Transverse colon (tissue), 4 donors: ENCODE measurements at places on chromosomes 7 and 10. TPM values are rescaled to one million over a fixed set of nuclear protein-coding genes. Genes with fewer than 3 reads are reported as not detected.

DNA sequence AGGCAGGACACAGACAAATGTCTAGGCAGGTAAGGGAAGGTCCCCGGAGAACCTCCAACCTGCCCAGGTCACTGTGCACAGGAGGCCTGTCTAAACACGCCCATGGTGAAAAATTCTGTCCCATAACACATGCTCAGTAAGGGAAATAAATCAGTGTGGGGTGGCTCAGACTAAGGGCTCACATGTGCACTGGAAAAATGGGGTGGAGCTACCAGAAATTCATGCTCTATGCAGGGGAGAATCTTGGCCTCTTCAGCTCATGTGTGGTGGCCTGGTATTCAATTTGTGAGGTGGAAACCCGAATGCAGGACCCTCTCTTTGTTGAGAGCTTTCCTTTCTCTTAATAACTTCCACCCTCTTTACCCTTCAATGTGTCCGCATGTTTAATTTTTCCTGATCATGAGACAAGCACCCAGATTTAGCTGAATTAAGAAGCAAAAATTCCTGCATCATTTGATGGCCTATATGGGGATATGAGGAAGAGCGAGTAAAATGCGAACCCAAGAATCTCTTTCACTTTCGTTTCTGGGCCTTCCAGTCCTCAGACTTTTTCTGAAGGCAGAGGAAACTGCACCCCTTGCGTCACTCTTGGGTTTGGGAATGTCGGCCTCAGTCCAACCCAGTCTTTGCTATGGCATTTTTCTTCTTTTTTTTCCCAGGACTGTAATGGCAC lies 163.2 kb downstream of the DGKB start:
- no peak for DNase-seq

DNA sequence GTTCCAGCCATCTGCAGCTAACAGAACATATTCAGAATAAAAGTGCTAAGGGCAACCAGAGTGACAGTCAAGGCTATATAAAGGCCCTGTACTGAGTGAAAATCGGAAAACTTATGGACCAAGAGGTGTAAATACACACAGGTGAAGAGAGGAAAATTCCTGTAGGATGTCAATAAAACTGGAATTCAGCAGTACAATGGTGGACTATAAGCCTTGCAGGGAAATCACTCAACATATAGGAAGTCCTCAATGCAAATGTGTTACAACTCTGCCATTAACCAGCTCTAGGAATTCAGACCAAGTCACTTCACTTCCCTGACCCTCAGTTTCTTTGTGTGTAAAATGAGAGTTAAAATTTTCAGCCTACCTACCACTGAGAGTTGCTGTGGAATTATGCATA lies 7.7 kb downstream of the USP6NL start:
- no peak for DNase-seq

DNA sequence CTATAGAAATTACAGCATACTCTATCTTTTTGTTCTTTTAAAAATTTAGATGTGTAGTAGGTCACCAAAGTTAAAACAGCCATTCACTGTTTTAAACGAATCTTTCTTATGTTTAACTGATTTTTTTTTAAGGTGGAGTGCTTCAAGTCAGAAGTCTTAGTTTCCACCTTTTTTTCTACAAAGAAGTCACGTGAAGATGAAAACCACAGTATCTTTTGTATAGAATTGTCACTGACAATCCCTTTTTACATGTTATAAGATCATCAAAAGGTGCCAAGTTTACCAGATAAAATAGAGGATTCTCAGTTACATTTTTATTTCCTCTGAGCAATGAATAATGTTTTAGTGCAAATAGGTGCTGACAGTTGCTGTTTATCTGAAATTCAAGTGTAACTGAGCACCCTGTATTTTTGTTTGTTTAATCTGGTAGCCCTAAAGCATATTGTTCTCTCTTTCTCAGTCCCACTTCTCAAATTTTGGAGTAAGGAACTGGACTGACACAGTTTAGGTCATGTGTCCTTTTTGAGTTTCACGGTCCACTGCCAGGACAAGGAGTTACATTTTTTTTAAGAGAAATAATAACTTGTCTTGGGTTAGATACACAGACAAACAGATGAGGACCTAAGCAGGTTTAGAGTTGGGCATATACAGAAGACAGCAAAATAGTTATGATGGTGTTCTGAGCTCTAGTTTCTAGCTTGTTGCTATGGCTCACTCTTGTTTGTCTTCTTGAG lies 233.2 kb upstream of the MBL2 start:
- no peak for DNase-seq

The GNGT1 gene
- total RNA-seq, result not detected

GRCh38 chr10:72321248-72322029 lies 33.3 kb downstream of the DNAJB12 start:
- no peak for DNase-seq

The HOXA11 gene
- total RNA-seq, result 21.3 TPM

The KAT6B gene
- 27.3 TPM for total RNA-seq

- DNase-seq, result no peak
Measured at GRCh38 chr10:58266003-58266825, 1.5 kb downstream of the IPMK start.

The GIMAP8 gene
- total RNA-seq, result 4.3 TPM

DNA sequence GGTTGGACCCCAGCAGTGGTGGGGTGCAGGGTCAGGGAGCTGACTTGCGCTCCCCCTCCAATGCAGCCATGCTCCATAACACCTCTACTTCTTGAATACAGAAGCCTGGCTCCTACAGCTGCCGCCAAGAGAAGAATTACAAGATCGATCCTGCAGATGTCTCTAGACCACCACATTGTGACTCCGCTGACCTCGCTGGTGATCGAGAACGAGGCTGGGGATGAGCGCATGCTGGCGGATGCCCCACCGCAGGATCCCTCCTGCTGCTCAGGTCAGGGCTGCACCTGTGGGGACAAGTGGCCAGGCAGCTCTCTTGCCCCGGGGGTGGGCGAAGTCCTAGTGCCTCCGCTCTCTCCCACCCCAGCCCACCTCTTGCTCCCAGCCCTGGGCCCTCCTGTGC lies 31.7 kb downstream of the ITIH2 start:
- DNase-seq, result no peak

- no peak for DNase-seq
Measured at GRCh38 chr7:7152315-7152714, 30.0 kb upstream of the C1GALT1 start.

DNA sequence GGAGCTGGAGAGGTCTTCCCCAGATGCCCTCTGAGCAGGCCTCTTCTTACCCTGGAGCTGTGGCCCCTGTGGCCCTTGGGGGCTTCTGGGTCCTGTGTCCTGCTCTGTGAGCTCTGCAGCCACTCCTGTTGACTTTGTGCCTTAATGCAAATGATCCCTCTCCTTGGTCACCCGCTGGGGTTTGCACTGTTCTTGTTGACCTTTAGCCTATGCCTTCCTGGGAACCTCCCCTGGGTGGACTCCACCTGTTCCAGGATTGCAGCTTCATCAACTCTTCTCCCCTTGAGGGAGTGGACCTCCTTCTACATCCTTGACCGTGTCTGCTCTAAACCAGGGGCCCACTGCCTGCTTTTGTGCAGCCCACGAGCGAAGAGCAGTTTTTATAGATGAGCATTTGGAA lies 58.6 kb upstream of the CTBP2 start:
- DNase-seq, result peak; percentile 14

GRCh38 chr10:78266741-78267469 lies 233.2 kb downstream of the RPS24 start:
- no peak for DNase-seq

- peak; percentile 40 for DNase-seq
Measured at GRCh38 chr7:28921822-28922221, 36.3 kb downstream of the TRIL start.

The BMPER gene
- total RNA-seq, result 2.4 TPM

DNA sequence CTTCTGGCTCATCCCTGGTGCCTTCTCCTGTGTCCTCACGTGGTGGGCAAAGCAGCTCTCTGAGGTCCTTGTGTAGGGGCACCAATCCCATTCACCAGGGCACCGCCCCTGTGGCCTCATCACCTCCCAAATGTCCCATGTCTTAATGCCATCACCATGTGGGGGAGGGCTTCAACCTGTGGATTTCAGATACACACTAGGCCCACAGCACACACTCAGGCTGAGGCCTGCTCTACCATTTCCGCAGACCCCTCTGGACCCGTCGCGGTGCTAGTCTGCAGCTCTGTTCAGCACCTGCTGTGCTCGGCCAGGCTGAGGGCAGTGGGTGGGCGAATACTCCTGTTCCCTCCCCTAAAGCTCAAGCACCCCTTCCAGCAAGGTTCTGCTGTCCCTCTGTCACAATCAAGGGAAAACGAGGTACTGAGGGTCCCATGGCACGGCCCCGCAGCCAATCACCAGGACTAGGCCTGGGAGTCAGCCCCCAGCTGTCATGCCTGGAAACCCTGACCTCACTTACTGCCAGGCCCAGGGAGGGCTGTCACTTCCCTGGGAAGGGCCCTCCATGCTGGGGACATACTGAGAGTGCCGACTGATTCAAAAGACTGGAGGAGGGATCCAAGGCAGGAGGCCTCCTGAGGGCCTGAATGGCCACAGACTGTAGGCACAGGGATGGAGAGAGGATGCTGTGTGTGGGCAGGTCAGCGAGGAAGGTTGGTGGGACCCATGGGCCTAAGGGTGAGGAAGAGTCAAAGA lies 123.8 kb upstream of the RET start:
- DNase-seq, result no peak

- DNase-seq, result no peak
Measured at GRCh38 chr7:116211913-116212596, 1.7 kb downstream of the TES start.

DNA sequence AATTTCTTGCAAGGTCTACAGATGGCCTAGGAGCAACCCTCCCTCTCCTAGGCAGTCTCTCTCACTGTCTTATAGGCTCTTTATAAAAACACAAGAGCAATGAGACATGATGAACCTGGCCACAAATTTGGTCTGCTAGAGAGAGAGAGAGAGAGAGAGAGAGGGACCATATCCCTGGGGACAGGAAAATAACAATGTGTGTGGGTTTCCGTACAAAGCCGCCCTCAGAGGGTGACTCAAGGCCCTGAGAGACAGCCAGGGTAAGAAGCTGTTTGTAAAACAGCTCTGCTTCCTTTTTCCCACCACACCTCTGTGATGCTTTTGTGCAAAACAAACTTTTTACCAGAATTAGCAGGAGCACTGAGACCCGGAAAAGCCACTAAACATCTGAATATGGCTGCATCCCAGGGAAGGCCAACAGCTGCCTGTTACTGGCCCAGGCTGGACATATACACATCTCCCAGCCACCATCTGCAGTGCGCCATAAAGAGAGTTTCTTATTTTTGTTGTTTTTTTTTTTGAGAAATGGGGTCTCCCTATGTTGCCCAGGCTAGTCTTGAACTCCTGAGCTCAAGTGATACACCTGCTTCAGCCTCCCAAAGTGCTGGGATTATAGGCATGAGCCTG lies 18.4 kb downstream of the GIMAP5 start:
- DNase-seq, result no peak

The GATA3 gene
- total RNA-seq, result not detected

DNA sequence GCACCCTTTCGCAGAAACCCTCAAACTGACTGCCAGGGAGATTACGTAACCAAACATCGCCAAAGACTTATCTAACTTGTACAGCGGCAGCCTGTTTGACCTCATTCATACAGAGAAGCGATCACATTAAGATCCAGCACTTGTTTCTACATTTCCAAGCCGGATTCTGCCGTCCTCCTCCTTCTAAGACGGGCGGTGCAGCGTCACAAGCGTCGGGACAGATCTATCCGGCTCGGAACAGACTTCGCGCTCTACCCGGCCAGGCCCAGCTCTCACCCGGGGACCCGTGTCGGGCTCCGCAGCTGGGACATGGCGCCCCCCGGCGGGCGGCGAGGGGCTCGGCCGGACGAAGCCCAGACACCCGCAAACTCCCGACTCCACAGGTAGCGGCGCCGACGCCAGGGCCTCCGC lies 373 bp downstream of the H2AZ2 start:
- DNase-seq, result peak; percentile 91

DNA sequence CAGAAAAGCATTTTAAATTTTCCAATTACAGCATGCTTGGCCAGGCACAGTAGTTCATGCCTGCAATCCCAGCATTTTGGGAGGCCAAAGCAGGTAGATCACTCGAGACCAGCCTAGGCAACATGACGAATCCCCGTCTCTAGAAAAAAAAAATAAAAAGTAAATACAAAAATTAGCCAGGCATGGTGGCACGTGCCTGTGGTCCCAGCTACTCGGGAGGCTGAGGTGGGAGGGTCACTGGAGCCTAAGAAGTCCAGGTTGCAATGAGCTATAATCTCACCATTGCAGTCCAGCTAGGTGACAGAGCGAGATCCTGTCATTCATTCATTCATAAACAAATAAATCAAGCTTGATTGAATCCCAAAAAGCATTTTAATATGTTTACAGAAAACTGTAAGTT lies 234.9 kb downstream of the PARD3 start:
- DNase-seq, result no peak

GRCh38 chr7:15707570-15707969 lies 21.1 kb upstream of the MEOX2 start:
- DNase-seq, result no peak

GRCh38 chr7:113628948-113629847 lies 289.6 kb downstream of the PPP1R3A start:
- DNase-seq, result no peak

The EIF4EBP2 gene
- total RNA-seq, result 115 TPM

The TEX36 gene
- not detected for total RNA-seq

DNA sequence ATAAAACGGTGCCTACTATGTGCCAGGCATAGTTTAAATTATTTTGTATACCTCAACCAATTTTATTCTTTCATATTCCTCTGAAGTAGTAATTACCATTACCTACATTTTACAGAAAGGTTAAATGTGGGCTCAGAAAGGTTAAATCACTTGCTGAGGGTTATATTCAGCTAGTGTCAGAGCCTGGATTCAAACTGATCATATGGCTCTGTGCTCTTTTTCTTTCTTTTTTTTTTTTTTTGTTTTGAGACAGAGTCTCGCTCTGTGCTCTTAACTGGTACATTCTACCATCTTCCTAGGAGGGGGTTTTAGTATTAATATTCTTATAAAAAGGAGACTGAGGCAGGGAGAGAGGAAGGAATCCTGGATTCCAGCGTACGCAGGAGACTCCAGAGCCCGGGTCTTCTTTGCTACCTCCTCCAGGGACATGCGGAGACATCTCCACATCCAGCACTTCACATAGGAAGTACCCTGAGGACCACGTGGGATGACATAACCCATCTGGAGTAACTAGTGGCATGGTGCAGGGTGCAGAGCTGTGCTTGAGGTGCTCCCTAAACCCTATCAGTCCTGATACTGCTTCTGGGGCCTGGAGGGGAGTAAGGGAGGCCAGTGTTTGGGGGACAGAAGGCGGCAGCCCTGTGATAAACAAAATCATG lies 29.6 kb upstream of the ATXN7L1 start:
- DNase-seq, result no peak

GRCh38 chr10:101215397-101216206 lies 13.7 kb downstream of the LBX1 start:
- DNase-seq, result no peak

GRCh38 chr7:92158660-92159575 lies 20.0 kb downstream of the LRRD1 start:
- DNase-seq, result no peak

GRCh38 chr7:155416646-155417380 lies 41.1 kb upstream of the EN2 start:
- DNase-seq, result no peak

GRCh38 chr10:122084286-122085041 lies 95.5 kb downstream of the TACC2 start:
- no peak for DNase-seq

The SRRM3 gene
- total RNA-seq, result 0.82 TPM

The GHRHR gene
- total RNA-seq, result not detected
